ENCODE measurements at places on chromosomes 1 and 21.

DNA sequence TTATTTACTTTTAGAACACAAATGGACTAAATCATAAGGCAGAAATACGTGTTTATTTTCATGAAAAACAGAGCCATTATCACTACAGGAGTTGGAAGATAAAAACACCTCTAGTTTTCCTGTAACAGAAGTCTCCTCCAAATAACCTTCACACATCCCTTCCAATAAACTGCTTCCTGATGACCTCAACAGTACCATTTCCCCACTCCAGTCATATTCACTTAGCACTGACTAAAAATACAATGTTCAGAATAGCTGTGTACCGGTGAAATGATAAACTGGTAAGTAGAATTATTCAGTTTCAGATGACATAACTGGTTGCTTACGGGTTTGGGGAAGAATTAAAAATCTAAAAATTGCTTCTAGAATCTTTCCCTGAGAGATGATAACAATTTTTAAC lies 137.9 kb downstream of the DENND1B start:
- DNase-seq, result no peak

DNA sequence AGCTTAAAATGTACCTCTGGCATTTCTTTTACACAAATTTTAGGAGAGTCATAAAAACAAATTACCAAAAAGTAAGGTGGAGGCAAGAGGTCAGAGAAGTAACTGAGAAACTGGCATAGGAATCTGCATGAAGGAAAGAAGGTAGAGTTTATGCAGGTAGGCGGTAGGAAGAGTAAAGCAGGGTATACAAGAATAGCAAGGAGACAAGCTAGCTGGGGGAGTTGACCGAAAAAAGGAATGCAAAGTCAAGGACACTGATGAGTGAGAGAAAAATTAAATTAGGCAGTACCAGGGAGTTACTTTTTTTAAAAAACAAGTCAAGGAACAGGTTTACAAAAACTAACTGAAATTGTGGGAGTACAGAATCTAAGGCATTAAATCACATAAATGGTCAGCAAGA lies 56.0 kb downstream of the FOXJ3 start:
- no peak for DNase-seq

DNA sequence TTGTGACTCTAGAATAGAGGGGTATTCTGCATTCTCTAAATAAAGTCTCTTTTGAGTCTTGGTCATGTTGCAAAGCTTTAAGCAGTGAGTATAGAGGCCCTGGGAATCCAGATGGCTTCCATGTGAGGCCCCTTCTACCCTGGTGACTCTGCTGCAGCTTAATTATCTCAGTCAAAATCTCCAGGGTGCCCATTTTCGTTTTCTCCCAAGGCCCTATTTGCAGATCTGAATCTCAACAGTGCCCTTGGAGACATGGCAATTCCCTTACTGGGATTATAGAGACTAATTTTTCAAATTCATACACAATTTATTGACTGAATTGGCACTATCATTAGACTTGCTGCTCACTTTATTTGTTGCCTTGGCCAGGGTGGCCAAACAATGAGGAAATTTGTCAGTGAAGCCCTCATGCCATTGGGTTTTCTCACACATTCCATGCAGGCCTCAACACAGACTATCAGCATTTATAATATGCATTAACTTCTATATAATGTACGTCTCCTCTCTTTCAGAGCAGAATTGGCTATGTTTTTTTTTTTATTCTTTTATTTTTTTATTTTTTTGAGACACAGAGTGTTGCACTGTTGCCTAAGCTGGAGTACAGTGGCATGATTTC lies 35.1 kb downstream of the PROX1 start:
- no peak for DNase-seq

GRCh38 chr1:21517161-21517589 lies 8.0 kb downstream of the ALPL start:
- no peak for DNase-seq

DNA sequence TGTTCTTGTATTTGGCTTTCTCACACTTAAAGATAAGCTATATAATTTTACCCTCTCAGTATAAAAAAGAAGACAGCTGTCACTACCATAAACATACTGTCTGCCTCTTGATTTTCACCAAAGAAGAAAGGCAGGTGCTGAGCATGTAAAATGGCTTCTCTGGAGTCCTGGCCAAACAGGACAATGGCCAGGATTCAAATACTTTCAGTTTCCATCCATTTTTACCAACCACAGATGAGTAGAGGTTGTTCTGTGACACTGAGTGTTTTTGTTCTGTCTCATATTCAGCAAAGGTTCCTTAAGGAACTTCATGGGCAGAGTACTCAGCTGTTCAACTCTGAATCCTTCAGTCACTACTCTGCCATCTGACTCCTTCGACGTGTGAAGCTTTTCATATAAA lies 29.4 kb upstream of the RAB3GAP2 start:
- DNase-seq, result no peak

DNA sequence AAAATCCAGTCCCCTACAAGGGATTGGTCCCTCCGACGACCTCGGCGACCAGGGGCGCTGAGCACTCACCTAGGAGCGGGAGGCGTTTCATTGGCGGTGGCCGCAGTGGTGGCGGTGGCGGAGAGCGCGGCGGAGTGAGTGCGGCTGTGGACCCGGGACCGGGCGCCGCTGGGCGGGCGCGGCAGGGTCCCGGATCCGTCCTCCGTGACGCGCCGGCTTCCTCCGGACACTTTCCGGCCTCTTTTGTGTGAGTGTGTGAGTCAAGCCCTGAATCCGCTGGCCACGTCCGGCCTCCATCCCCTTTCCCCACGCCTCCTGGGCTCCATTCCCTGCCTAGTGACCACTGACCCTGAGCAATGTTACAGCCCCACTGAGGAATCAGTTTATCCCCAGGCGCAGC lies at the start of gene ADGRL4:
ADGRL4 (minus strand) TSS at position 167 of the 400 bp plus-strand sequence; CDS start at position 91, 76 bp downstream.
- DNase-seq, result no peak

GRCh38 chr1:31765041-31765467 lies 914 bp upstream of the ADGRB2 start:
- DNase-seq, result no peak

DNA sequence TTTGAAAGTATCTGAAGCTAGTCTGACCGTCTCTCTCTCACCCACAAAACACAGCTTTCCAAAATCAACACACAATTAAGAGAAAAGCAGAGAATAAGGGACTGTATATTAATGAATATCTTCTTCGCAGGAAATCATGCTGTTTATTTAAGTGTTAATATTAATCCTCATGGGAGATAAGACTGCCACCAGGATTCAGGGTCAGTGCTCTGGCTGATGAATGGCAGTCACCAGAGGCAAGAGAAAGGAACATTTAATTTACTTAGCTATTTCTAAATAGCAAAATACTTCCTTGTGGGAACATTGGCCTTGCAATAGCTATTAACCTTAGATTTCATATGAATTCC lies 2.2 kb downstream of the SCYL3 start:
- no peak for DNase-seq

- DNase-seq, result no peak
These were observed 49.2 kb upstream of the ZC3H12A start for GRCh38 chr1:37425221-37425620.

DNA sequence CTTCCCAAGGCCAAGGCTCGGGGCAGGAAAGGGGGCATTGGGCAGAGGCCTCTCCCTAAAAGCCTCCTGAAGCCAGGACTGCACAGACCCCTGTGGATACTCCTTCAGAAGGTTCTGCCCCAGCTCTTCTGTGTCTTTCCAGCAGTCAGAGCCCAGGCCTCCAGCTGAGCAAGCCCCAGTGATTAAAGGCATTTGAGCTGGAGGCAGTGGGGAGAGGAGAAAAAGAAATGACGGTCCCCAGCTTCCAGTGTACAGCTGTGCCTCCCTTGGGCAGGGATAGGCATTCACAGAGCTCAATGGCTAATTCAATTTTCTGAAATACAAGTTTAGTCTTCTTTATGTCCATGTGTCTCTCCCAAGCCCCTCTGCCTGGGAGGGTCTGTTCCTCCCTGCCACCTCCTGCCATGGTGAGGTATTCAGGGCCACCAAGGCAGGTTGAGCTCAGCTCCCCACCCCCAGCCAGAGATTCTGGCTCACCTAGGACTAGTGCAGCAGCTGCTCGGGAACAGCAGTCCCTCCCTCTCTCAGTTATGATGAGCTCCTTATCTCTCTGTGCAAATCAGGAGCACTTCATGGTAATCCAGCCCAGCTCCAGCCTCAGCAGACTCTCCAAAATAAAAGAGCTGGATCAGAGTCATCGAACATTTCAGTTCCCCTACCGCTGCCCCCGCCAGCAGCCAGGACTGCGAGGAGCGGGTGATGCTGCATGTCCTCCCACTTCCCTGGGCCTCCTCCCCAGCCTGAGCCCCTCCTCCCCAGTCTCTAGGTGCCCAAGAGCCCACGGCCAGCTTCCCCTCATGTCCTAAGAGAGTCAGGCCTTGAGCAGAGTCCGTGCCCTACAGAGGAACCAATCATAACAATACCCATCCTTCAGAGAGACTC lies 208.4 kb upstream of the ZC3H12A start:
- no peak for DNase-seq

GRCh38 chr1:247037511-247038320 lies 29.9 kb upstream of the ZNF695 start:
- DNase-seq, result no peak

DNA sequence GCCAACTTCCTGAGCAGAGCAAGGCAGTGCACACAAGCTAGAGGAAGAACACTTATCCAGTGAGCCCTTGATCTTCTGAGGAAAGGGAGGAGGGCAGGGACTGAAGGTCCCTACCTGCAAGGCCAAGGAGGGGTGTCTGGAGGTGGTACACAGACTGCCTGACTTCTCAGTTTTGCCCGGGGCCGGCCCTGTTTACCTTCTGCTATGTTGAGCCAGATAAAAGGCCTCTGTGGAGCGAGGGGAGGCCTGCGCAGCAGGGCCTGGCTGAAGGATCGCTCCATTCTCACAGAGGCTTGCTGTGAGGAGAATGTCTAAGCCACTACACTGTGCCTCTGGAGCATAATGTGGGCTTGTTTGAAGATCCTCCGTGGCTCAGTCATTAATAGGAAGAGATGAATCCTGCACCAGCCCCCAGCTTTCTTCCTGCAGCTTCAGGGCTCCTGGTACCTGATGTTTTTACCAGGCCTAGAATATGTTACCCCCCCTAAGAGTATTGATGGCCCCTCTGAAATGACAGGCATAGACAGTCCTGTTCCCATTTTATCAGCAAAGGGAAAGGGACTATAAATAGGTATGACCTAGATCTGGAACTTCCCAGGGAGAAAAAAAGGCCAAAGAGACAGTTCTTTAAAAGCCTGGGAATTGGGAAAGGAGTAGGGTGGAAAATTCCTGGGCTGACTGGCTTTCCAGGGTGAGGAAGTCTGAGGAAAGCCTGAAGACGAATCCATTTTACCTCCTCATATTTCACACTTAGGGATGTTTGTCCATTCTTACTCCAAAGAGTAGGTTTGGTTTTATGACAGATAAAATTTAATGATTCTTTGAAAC lies 4.7 kb downstream of the POGK start:
- no peak for DNase-seq

DNA sequence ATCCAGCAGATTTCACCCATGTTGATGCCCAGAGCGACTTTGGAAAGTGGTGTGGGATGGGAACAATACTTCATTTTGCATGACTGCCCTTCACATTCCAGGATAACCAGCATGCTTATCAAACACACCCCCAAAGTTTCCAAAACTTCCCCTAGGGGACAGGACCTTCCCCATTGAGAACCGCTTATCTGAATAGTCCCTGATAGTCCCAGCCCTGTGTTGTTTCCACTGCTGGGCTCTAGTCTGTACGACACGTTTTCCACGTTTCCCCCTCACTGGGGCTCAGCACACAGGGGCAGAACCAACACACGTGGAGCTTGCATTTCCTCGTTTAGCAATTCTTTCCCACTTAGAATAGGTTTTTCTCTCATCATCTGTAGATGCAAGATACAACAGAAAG lies 61.0 kb downstream of the BACE2 start:
- no peak for DNase-seq

- no peak for DNase-seq
These were observed 175.8 kb downstream of the APP start for GRCh38 chr21:25994758-25995163.

GRCh38 chr21:34836103-34836932 lies 167.5 kb downstream of the CLIC6 start:
- DNase-seq, result no peak

DNA sequence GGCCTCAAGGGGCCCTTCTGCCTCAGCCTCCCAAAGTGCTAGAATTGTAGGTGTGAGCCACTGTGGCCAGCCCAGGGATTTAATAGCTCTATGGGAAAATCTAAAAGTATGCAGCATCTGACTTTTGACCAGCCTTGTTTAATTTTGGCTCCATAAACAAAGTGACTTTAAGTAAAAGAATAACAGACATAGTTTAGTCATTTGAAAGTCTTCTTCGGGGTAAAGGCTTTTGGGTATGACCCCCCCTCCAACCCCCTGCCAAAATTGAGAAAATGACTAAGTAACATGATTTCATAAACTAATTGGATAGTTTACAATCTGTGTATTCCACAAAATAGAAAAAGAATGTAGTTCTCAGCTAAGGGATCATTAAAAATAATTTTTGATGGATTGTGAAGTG lies 17.0 kb downstream of the GPBP1L1 start:
- no peak for DNase-seq

DNA sequence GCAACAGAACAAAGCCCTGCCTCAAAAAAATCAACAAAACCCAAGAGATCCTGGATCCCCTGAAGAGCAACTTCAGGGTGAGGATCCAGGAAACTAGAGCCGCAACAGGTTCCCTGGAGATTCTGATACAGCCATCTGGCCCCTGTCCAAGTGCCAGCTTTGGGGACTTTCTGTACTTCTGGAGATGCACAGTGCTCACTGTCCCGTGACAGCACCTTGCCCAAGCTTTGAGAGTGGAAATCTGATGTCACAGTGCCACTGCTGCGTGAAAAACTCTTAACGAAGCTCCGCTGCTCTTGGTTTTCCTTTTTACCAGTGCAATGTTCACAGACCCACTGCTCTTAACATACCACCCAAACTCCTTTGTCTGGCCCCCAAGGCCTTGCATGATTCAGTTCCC lies 26.3 kb downstream of the STK40 start:
- no peak for DNase-seq

GRCh38 chr1:112033439-112034120 lies 44.1 kb upstream of the KCND3 start:
- DNase-seq, result no peak

GRCh38 chr1:168408884-168409283 lies 128.2 kb downstream of the TBX19 start:
- DNase-seq, result peak; percentile 12

DNA sequence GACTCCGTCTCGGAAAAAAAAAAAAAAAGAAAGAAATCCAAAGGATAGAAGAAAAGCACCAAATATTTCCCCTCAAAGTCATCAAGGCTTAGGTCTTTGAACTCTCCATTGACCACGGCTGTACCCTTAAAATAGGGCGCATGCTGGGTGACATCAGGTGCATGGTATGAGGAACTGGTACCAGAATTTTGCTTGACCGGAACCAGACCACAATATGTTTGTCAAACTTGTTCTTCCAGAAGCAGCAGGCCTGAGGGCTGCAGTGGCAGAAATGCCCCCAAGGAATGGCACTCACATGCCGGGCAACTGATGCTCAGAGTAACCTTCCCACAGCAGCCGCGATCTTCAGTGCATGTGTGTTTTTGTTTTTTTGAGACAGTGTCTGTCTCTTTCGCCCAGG lies 21.0 kb downstream of the RCC1 start:
- no peak for DNase-seq

GRCh38 chr1:178689769-178690168 lies 35.3 kb upstream of the RALGPS2 start:
- no peak for DNase-seq

GRCh38 chr1:226643177-226643576 lies 94.6 kb downstream of the STUM start:
- peak; percentile 43 for DNase-seq

- no peak for DNase-seq
These were observed 8.4 kb upstream of the VCAM1 start for GRCh38 chr1:100710906-100711682.
